ENCODE measurements at places on chromosomes 2 and 18.

- DNase-seq, result no peak
These were observed 673.1 kb upstream of the VRK2 start for GRCh38 chr2:57373530-57373929.

DNA sequence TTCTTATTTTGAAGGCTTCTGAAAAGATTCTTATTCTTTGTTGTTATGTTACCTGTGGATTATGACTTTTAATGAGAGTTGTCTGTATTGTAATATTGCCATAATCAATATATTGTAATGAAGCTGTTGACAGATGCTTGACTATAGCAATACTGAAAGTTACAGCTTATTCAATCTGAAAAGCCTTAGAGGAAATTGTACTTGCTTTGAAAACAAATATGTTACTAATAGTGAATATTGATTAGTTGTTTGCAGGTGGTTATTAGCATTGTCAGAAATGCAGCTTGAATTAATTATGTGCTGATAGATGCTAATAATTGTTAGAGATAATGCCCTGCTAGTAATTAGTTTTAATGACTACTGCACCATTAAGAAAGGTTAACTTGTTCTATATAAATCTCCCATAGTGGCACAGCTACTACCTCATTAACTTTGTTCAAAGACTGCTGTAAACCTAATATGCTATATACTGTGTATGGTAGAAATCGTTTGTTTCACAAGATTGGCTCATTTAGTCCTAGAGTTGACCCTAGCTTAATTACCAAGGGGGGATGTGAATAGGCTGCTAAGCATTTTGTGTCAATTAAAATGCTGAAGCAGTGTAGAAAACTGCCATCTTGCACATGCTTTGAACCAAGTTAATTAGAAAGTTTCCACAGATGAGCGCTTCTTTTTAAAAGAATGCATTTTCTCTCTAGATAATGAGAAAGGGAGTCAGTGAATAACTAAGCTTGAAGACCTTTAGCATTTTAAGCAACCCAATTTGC lies 30.5 kb downstream of the SLC39A10 start:
- DNase-seq, result no peak

DNA sequence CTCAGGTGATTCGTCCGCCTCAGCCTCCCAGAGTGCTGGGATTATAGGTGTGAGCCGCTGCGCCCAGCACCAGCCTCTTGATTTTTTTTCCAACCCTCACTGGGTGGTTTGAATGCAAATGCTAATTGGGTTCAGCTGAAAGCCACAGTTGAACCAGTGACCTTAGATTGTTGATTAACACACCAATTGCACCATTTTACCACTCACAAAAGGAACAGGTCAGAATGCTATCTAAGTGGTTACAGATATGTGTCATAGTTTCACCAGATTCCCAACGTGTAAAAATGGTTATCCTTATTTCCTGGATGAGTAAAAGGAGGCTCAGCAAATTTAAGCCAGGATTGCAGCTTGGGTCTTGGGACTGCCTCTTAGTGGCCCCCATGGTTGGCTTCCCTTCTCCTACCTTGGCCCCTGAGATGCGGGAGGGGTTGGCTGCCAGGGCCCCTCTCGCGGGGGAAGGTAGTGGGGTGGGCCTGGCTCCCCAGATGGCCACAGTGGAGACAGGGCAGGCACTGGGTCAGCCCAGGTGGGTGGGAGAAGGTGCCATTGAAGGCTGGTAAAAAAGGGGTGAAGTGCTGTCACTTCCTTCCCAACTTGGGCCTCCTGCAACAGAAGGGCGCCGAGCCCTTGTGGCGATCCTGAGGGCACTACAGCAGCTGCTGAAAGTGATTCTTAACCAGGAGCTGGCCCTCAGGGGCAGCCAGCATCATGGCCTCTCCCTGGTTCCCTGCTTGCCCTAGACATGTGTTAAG lies 164.9 kb upstream of the HAAO start:
- no peak for DNase-seq

- no peak for DNase-seq
These were observed 889 bp downstream of the ZC3H15 start for GRCh38 chr2:186486651-186487647.

DNA sequence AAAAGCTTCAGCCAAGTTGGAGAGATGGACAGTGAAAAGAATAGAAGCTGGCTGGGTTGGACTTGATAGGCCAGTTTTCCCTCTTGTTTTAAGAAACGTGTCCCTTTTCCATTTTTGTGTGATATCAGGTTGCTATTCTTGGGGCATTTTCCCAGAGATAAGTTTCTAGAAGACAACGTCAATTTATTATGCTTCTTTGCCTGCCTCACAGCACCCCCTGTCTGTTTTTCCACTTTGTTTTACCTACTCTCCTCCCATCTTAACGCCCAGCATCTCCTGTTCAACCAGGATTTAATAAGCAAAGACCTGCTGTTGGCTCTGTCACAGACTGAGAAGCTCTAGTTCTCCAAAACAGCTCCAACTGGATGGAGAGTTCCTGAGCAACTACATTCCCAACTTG lies 317.8 kb upstream of the ZNF521 start:
- no peak for DNase-seq

DNA sequence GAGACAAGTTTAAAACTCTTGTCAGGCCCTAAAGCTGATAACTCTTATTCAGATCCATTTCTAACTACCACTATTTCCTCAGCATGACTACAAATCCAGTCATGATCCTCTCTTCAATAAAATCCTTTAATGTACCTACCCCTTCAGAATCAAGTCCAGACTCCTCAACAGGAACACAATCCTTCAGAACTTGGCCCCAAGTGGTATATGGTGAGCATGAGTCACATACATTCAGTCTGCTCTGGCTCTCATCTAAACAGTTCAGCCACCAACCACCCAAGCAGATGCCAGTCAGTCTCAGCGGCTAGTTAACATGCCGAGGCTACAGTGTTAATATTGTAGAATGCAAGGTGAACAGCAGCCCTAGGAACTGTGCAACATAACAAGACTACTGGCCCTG lies 9.7 kb downstream of the LMAN2L start:
- no peak for DNase-seq

GRCh38 chr18:11990539-11990938 lies 9.2 kb downstream of the IMPA2 start:
- DNase-seq, result no peak

GRCh38 chr18:73638709-73639108 lies 508.9 kb downstream of the FBXO15 start:
- no peak for DNase-seq
